SW480 (cell line): ENCODE measurements at places on chromosomes 3 and 15.

- DNase-seq = no peak
These were observed 17.2 kb upstream of the SPG21 start for GRCh38 chr15:65006876-65007275.

- no peak for DNase-seq
These were observed 14.7 kb upstream of the CA12 start for GRCh38 chr15:63396152-63396928.

- peak; percentile 74 for DNase-seq
These were observed 63.9 kb downstream of the IQSEC1 start for GRCh38 chr3:13009132-13009945.

DNA sequence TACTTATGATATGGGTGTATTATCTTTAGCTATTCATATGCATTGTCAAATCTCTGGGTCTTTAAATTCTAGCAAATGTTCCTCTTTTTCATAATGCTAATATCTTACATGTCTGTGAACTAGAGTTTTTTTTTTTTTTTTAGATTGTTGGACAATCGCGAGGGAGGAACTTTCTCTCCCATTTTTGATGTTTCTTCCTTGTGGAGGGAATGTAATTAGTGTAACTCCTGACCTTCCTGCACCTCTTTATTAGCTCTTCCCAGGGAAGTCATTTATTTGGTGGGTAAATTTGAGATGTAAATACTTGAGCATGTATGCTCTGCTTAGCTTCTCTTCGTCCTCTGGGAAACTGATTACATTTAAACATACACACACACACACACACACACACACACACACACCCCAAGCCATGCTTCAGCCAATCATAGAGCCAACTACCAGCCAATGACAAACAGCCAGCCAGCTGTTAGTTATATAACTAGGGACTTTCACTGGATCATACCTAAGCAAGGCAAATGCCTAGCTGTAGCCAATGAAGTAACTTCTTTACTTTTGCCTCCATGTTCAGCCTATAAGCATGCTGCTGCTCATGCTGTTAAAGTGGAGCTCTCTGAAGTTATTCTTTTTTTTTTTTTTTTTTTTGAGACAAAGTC is 8.3 kb upstream of the USP8 start:
- peak; percentile 9 for DNase-seq

DNA sequence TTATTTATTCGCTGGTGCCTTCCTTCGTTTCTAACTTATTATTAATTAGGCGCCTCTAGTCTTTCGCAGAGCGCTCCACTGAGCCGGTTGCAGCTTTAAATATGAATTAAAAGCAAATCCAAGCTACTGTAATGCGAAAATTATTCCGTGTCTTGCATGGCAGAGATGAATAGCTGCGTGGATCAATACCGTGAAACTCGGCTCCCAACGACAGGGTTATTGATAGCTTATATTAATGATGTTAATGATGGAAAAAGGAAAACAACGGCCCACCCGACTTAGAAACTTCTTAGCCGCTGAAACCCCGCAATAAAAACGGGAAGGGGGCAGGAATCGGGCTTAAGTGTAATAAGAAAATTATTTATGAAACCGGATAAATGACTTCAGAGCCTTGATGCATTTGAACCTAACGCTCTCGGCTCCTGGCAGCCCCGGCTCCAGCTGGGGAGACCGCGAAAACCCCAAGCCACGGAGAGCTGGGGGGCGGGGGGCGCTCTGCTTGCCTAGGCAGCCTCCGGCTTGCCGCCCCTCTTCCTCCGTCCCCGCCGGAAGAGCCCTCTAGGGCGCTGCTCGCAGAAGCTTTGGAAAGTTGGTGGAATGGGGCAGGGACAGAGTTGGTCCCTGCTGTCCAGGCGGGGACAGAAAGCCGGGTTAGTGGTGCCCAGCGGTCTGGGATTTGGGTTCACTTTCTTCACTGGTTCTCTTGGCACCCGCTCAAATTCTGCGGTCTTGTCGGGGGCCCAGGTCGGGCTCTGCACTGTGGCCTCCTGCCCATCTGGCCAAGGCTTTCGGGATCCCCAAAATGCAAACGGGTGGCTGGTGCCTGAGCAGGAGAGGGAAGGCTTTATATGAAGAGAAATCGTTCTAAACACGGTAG is 7.7 kb upstream of the ONECUT1 start:
- no peak for DNase-seq

DNA sequence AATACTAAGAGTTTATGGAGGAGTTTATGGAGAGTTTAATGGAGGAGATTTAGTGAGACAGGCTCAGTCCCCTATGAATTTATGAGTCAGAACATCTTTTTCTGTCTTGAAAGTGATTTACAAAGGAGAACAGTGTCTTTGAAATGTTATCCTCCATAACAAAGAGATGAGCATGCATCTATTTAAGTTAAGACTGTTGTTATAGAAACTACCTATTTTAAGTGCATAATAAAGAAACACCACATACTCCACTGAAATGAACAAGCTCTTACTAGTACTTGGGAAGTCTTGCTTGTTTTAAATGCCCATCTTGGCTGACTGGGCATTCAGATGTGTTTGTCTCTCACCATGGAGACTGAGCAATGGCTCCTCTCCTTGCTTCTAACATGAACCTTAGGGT is 118.7 kb upstream of the ACP3 start:
- DNase-seq = no peak

- DNase-seq = no peak
These were observed 583.5 kb downstream of the ROBO1 start for GRCh38 chr3:79184251-79184650.

GRCh38 chr3:144942093-144942837 is 970.6 kb downstream of the DIPK2A start:
- DNase-seq = no peak

- DNase-seq = peak; percentile 52
These were observed 873 bp downstream of the CAPN7 start for GRCh38 chr3:15206662-15207576.

DNA sequence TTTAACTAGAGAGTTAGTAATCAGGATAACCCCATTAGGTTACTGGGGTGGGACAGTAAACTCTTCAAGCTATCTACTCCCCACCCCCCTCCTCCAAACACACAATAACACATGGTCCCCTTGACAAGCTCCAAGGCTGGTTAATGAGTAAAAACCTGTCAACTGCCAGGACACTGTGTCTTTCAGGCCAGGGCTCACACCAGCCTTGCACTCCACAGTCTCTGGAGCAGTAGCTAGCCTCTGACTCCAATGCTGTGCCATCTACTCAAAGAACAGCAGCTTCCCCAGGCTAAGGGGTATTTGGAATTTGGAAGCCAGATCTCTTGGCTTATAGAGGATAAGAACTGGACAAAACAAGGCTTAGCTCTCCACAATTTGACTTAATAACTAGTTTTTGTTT is 115.8 kb downstream of the LRIG1 start:
- DNase-seq = no peak

DNA sequence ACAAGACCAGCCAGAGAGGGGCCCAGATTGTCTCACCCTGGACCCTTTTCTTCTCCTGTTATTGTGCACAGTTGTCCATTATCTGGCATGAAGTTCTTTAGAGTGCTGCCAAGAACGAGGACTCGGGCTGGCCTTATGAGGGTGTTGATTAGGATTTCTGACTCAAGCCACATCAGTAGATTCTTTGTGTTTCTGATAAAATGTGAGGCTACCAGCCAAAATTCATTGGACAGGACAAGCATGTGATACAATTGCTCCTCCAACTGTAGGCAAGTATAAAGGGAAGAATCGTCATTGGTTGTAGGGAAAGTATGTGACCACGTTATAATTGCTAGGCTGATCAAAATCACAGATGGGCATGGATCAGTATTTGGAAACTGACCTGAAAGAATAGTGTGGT is 99.2 kb upstream of the TMC3 start:
- no peak for DNase-seq

DNA sequence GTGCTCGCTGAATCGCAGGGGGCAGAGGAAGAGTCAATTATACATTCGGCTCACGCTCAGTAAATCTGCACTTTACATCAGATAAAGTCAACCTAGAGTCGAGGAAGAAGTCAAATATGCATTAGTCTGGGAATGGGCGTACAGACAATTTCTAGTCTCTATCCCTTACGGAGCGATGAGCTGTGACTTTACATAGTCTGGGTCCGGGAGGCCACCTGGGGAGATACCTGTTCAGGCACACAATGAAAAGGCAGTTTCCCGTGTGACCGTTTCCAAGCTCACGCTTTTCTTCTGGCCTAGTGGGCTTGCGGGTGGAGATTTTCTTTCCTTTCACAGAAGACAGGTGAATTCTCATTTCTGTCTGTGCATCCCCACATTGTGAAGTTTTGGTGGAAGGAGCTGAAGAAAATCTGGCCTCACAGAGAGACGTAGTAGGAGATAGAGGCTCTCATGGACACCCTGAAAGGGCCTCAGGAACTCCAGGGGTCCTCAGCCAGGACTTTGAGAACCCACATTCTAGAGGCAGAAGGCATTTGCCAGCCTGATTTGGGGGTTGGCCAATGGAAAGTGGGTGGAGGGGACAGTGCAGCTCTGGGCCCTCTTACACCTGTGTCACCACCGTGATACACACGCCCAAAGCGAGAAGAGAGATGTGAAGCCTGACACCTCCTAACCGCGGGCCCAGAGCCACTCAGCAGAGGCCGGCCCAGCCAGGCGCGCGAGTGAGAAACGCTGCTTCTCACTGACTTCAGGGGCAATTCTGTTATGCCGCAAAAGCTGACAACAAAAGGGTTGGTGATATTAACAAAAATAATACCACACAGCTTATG is 10.7 kb upstream of the OCA2 start:
- no peak for DNase-seq

DNA sequence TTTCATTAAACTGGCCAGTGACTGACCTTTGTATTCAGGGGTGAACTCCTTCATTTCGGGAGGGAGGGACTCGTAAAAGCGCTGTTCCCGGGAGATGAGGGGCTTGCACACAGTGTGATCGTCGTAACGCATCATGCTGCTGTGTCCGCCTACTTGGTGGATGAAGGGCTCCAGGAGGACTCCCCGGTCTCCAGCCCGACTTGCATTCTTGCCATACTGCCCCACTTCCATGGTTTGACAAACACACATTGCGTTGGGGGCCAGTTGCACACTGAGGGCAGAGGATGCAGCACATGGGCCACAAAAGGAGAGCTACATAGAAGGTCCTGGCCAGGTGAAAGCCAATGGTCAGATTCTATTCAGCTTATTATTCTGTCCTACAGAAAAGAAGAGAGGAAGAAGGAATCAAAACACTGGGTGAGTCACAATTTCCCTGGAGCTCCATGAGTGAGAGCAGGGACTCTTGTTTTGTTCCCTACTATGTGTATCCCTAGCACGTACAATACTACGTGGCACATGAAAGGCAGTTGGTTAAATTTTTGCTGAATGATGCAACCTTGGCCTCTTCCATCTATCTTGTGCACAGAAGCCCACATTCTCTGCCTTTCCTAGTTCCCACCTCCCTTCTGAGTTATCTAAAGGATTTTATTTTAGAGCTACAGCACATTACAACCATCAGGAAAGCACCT is 24.2 kb upstream of the GMPPB start:
- DNase-seq = no peak

DNA sequence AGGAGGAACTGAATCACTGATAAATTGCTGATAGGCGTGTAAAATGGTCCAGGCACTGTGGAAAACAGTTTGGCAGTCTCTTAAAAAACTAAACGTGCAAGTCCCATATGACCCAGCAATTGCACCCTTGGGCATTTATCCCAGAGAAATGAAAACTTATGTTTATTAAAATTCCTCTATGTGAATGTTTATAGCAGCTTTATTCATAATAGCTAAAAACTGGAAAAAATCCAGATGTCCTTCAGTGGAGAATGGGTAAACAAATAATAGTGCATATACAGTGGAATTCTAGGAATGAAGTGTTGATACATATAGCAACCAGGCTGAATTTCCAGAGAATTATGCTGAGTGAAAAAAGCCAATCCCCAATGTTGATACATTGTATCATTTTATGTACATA is 482.2 kb upstream of the PDZRN3 start:
- no peak for DNase-seq

GRCh38 chr3:171274222-171274621 is 186.0 kb downstream of the TNIK start:
- no peak for DNase-seq

DNA sequence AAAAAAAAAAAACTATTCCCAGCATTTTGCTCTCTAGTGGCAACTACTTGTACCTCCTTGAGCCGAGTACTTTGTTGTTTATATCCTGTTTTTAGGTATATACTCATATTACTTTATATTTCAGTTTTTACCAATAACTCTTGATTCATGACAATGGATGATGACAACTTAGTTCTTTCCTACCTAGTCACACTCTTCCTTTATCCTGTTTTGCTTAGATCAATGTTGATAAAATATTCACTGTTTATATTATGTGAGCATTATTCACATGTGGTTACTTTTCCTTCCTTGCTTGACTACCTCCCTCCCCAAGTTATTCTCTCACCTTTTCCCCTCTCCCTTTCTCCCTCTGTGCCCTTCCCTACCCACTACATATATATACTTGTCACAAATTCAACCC is 53.7 kb downstream of the NKIRAS1 start:
- DNase-seq = no peak

GRCh38 chr3:107208100-107208499 is 169.1 kb upstream of the CCDC54 start:
- DNase-seq = peak; percentile 17

- DNase-seq = no peak
These were observed 187.7 kb upstream of the CMC1 start for GRCh38 chr3:28053759-28054158.

DNA sequence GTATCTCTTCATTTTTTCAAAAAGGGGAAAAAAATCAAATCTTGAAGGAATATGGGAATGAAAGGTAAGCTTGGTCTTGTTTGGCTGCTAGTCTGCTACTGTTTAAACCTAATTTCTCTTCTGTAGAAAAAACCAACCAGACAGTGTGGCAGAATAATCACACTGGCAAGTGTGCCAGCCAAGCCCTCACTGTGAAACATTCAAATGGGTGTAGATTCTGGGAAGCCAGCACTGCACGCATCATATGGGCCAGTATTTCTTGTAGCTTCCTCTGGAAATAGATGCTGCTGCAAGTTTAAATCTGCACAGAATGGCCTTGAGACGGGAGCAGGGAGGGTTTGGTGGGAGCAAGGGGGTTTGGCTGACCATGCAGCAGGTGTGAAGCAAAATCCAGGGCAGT is 62.1 kb downstream of the POMGNT2 start:
- no peak for DNase-seq

GRCh38 chr15:70490838-70491155 is 272.6 kb downstream of the UACA start:
- no peak for DNase-seq

- DNase-seq = no peak
These were observed 70.2 kb downstream of the ADAMTS9 start for GRCh38 chr3:64617610-64618009.
